SW480 (cell line): ENCODE measurements at places on chromosomes 5 and 9.
A peak's percentile ranks its signal among the peaks of the same experiment; 100 is the strongest.

DNA sequence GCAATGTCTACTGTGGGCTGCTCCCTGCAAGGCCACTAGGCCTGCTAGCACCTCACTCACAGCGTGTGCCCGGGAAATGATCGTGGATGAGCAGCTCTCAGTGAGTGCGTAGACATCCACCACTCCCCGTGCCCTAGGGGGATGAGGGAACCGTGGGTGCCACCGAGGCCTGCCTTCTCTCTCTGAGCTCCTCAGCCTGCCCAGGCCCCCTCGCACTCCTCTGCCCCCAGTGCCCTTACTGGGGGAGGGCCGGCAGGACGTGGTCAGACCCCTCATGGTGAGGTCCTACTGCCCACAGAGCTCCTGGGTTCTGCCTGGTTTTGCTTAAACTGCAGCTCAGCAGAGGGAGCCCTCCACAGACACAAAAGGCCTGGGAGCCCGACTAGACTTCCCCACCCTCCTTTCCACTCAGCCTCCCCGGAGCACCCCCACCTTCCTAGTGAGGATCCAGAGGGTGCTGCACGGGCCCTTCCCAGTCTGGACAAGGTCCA lies 220.0 kb downstream of the CACNA1B start:
- DNase-seq: no peak

GRCh38 chr9:69319324-69320025 lies 5.5 kb upstream of the ENTREP1 start:
- no peak for DNase-seq

DNA sequence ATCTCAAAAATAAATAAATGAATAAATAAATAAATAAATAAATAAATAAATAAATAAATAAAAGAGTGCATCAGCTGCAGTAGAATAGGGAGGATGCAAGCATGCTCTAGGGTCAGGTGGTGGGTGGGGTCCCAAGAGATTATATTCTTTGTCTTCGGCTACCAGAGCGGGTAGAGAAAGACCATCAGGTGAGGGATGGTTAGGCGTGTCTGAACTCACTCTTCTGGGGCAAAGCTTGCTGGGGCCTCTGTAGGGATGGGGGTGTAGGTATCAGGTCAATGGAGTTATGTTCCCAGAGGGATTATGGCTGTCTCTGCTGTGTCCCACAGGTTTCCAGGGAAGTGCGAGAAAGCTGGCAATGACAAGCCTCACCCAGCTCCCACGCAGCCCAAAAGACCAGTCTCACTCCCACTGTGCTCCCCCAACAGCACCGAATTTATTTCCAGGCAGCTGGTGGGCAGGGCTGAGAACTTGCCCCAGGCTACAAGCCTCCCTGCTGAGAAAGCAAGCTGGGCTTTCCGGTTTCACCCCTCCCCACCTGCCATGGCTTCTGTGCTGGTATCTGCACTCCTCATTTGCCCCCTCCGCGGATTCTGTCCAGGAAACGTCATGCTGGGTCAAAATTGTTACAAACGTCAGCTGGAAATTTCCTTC lies 180.8 kb downstream of the LURAP1L start:
- DNase-seq: no peak

GRCh38 chr5:40106847-40107246 lies 572.9 kb upstream of the PTGER4 start:
- DNase-seq: peak; percentile 21

- DNase-seq: no peak
These were observed 70.0 kb upstream of the IL17B start for GRCh38 chr5:149448831-149449714.

GRCh38 chr5:175363300-175363699 lies 80.7 kb downstream of the DRD1 start:
- no peak for DNase-seq

GRCh38 chr5:150782850-150783249 lies 4.3 kb downstream of the SMIM3 start:
- DNase-seq: no peak

- no peak for DNase-seq
These were observed 762.8 kb upstream of the GRAMD2B start for GRCh38 chr5:125660231-125660895.

DNA sequence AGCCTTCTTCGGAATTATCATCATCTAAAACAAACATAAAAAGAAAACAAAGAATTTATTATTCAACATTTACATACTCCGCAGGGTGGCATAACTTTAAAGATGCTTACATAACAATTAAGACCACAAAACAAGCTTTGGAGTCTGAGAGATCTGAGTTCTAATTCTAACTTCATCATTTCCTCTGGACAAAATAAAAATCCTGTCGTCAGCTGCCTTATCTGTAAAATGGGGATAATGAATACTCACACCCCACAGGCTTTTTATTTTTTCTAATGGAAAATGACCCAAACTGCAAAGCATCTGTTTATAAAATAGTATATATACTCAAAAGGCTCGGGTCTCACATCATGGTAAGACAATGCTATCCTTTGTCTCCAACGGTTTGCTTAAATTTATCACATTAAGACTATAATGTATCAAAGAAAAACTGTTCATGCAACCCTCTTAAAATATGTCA lies 4.3 kb downstream of the ARRDC3 start:
- peak; percentile 9 for DNase-seq

GRCh38 chr5:169050146-169050571 lies 250.8 kb downstream of the SLIT3 start:
- no peak for DNase-seq

DNA sequence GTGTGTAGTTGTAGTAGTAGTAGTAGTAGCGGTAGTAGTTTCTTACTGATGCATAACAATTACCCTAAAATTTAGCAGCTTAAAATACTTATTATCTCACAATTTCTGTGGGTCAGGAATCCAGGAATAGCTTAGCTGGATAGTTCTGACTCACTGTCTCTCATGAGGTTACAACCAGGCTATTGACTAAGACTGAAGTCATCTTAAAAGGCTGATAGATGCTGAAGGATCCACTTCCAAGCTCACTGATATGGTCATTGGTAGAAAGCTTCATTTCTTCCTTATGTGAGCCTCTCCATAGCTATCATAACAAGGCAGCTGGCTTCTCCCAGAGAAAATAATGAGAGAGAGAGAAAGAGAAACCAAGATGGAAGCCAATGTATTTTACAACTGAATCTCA lies 147.5 kb upstream of the FBXL17 start:
- no peak for DNase-seq

GRCh38 chr5:103901885-103902284 lies 339.3 kb upstream of the NUDT12 start:
- no peak for DNase-seq

- DNase-seq: no peak
These were observed 29.8 kb downstream of the PCDHAC2 start for GRCh38 chr5:140996060-140996459.

DNA sequence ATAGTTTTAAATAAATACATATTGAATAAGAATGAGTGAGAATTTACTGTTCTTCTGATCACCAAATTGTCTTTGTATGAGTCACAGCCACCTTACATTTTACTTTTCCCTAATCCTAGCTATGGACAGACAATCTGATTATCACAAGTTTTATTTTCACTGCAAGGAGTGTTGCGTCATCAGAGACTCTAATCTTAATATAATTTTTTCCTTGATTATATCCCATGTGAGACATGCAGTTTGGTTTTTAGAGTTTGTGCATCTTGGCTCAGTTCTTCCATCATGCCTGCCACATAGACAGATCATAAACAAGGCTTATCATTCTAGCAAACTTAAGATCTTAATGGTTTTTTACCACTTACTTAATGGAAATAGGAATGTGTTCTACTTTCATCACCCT lies 478.5 kb upstream of the CDH18 start:
- DNase-seq: no peak

GRCh38 chr9:90365666-90366065 lies 277.0 kb downstream of the DIRAS2 start:
- no peak for DNase-seq

- no peak for DNase-seq
These were observed 16.4 kb downstream of the TENT4A start for GRCh38 chr5:6729386-6730310.

- DNase-seq: no peak
These were observed 33.2 kb downstream of the TTLL11 start for GRCh38 chr9:122059955-122060324.

DNA sequence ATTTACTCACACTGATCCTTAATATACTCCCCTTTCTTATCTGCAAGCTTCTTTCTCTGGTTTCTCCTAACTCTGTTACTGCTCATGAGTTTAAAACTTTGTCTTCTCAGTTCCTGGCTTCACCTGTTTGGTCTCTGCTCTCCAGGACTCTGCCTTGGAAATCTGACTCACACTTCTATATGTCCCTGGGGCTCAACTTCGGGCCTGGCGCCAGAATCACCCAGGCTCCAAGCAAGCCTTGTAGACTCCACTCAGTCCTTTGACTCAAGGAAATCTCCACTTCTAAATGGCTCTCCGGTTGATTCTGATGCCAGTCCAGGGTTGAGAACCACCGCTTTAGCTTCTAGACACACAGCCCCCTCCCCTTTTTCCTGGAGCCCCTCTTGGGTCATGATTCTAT lies 57.8 kb downstream of the TMC1 start:
- no peak for DNase-seq

DNA sequence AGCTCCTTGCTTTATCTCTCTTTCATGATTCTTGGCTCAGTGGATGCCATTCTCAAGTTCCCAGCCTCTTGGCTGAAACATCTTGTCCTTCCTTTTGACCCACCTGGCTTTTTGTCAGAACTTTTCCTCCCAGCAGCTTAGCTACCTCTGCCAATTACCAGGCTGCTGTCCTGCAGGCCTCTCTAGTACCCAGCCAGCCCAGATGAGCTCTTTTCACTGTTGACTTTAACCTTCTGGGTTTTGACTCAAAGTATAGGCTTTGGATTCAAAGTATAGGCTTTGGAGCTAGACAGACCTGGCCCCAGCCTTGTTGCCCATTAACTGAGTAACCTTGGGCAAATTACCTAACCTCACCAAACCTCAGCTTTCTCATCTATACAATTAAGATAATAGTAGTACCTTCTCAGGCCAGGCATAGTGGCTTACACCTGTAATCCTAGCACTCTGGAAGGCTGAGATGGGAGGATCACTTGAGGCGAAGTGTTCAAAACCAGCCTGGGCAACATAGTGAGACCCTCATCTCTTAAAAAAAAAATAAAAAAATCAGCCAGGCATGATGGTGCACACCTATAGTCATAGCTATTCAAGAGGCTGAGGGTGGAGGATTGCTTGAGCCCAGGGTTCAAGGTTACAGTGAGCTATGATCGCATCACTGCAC lies 6.6 kb upstream of the TMEFF1 start:
- no peak for DNase-seq

- DNase-seq: no peak
These were observed 62.3 kb upstream of the JAK2 start for GRCh38 chr9:4922730-4923129.

GRCh38 chr9:36488389-36488756 lies 84.3 kb upstream of the MELK start:
- DNase-seq: no peak

- no peak for DNase-seq
These were observed 185.4 kb downstream of the SH3GL2 start for GRCh38 chr9:17764306-17764705.

DNA sequence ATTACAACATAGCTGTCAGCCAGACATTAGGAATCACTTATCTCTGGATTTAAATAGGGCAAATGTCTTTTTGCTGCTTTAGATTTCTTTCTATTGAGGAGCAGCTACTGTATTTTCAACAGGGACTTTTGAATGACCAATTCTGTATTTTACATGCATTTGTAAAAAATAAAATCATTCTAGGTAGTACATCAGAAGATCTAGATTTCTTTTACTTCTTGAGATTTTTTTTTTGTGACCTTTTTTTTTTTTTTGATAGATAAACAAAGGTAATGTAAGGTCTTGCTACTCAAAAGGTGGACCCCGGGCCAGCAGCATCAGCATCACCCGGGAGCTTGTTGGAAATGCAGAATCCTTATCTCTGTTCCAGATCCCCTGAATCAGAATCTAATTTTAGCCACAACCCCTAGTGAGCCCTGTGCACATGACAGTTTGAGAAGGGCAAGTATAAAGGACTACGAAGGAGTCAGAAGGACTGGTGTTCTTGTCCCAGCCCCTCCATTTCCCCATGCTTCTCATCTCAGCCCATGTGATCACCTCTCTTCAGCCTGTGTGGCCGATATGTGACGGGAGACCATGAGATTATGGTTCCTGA lies 37.7 kb upstream of the CKMT2 start:
- no peak for DNase-seq

DNA sequence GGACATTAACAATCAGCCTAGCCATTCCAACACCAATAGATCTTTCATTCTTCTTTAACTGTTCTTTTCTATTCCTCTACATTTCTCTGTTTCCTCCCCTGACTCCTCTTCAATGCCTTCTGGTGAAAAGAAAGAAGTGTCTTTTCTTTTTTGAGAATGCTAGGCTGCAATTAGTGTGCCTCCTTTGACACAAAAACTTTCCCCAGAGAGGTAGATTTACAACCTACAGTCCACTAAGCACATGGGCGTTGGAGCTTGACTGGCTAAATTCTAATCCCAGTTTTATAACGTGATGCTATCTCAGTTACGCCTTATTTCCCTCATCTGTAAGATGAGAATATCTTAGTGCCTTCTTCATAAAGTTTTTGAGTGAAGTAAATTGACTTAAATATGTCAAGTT lies 16.9 kb upstream of the ANKRD55 start:
- DNase-seq: no peak

- DNase-seq: no peak
These were observed 24.5 kb downstream of the LHFPL2 start for GRCh38 chr5:78624011-78624541.

GRCh38 chr9:29297592-29297991 lies 1724.3 kb upstream of the C9orf72 start:
- no peak for DNase-seq

DNA sequence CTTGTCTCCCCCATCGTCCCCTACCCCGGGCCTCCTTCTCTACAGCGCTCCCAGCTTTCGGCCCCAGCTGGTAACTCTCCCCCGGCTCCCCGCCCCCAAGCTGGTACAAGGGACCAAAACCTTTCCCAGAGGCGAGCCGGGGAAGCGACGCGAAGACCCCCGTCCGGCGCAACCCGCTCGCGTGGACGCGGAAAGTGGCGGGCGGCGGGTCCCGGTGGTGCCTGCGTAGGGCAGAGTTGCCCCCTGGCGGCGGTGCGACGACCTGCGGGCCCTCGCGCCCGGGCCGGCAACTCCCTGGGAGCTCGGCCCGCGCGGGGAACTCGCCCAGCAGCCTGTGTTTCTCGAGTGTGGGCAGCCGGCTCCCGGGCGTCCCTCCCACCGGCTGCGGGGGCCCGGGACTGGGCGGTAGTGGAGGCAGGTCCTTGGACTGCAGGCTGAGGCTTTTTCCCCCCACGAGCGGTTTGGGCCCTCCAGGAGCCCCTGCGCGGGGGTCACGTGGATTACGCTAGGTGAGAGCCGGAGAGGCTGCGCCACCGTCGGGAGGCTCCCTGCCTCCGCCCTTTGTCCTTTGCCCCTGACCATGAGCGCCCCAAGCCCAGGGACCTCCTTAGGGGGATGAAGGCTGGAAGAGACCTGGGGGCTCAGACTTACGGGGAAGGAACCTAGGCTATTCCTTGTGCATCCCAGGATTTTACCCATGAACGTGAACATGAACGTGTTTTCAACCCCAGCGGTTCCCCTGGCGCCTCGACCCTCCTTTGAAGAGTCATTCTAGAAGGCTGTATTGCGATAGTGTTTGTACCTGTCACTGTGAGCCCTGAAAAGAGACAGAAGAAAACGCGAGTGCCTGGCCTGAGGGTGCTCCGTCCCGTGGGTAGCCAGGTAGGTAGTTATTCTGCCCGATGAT lies 2.9 kb upstream of the FOXD1 start:
- DNase-seq: peak; percentile 29

GRCh38 chr9:111922324-111923013 lies 25.9 kb downstream of the UGCG start:
- no peak for DNase-seq
